ENCODE measurements at places on chromosomes 13 and 19.

- no peak for DNase-seq
Measured at GRCh38 chr19:57473646-57474045, 3.7 kb downstream of the ZNF772 start.

- DNase-seq: peak; percentile 53
Measured at GRCh38 chr13:47287291-47287751, 390.5 kb upstream of the HTR2A start.

DNA sequence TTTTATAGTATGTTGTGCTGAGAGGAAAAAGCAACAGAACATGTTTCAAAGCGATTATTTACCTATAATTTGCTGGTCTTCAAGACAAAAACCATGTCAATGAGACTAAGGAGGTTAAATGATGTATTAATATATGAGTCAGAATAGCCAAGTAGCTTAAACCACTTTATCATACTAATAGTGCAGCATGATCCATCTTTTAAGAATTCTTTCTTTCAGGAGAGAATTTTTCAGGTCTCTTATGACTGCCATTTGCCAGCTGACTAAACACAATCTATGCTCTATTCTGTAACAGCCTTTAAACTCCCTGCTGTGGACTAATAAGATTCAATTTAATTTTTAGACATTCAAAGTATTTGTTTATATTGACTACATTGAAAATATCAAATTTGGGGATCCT lies 93.7 kb downstream of the TRPC4 start:
- no peak for DNase-seq

DNA sequence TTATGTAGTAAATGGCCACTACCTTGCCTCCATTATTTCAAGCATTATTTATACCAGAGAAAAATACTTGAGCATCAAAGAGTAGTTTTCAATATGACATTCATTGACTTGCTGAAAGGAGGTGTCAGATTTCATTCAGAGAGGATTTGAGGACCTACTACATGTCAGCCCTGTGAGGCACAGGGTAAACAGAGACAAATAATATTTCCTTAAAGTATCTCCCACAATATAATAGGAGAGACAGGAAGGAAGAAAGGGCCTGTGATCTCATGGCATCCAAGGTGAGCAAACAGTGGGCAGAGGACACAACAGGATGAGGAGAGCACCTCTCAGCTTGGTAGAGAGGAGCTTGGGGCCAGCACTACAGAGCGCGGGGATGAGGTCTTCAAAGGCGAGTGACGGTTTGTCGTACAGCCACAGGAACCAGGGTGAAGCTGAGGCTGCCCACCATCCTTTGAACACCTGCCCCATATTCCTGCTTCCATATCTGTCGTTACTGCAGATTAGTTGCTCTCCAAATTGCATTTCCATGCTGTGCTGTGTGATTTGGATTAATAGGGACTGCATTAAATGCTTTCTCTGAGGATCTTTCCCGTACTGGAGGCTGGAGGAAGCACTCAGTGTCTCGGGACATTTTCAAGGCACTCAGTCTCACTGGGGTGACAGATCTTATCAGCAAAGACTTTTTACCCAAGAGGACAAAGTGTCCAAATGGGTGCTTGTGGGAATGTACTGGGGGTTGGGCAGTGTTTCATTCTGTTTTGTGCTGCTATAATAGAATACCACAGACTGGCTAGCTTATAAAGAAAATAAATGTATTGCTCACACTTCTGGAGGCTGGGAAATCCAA lies 59.2 kb downstream of the GJA3 start:
- no peak for DNase-seq

DNA sequence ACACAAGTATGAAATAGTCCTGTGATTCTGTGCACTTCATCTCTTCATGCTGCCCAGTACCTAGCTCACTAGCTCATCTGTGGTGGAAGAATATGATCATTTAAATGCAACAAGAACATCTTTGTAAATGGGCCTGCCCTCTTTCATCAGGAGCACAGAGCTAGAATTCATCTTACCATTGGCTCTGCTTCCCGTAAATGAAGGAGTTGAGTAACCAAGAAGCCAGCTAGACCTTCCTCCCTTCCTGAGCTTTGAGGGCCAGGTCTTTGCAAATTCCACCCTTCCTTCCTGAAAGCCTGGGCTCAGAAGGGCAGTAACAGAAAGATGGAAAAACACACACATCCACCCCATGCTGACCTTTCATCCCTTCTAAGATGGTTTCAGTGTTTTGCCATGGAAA lies 82.0 kb downstream of the FRY start:
- DNase-seq: no peak

DNA sequence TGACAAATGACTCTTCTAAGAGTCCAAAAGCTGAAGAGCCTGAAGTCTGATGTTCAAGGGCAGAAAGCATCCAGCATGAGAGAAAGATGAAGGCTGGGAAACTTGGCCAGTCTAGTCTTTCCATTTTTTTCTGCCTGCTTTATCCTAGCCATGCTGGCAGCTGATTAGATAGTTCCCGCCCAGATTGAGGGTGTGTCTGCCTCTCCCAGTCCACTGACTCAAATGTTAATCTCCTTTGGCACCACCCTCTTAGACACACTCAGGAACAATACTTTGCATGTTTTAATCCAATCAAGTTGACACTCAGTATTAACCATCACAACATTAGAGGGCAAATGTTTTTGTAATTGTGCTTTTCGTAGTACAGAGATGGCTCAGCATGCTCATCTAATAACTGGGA lies 267.5 kb upstream of the KLHL1 start:
- DNase-seq: no peak

DNA sequence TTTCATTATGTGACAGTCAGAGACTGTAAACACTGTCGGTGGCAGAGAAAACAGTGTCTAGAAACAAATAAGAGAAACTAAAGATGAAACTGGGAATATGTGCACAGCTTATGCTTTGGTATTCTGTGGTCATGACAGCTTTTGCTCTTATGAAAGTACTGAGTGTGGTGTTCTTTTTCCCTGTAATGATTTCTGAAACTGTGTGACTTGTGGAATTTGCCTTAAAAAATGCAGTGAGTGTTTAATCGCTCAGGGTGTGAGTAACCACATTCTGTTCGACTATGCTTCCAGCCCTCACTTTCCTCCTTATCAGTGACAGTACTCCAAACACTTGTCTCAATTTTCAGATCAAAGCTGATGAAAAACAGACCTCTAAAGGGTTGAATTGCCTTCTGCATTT lies 66.9 kb upstream of the DIAPH3 start:
- DNase-seq: peak; percentile 13

GRCh38 chr13:94692030-94692429 lies 20.3 kb downstream of the SOX21 start:
- no peak for DNase-seq

DNA sequence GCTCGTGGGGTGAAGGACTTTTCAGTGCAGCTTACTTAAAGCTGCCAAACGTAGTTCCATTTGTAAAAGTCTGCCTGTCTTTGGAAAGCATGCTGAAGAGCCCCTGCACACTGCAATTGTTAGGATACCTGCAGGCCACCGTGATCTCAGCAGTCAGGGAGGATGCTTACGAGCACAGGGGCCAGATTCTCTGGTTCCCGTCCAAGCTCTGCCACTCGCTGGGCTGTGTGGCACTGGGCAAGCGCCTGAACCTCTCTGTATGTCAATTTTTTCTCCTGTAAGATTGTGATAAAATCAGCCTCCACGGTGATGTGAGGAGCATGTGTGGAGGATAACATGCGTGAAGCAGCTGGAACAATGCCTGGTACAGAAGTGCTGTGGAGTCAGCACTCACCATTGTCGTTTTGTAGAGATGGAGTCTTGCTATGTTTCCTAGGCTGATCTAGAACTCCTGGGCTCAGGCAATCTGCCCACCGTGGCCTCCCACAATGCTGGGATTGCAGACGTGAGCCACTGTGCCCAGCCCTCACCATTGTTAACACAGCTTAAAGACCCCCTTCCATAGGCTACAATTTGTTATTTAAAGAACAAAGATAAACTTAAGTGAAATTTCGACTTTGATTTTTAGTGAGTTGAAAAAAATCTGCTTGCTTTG lies 3.5 kb downstream of the ADPRHL1 start:
- DNase-seq: no peak

- peak; percentile 5 for DNase-seq
Measured at GRCh38 chr13:41456768-41457588, at the start of gene RGCC. TSS of gene RGCC (plus strand) at chr13:41457550. CDS start at chr13:41457708, 158 bp downstream.

DNA sequence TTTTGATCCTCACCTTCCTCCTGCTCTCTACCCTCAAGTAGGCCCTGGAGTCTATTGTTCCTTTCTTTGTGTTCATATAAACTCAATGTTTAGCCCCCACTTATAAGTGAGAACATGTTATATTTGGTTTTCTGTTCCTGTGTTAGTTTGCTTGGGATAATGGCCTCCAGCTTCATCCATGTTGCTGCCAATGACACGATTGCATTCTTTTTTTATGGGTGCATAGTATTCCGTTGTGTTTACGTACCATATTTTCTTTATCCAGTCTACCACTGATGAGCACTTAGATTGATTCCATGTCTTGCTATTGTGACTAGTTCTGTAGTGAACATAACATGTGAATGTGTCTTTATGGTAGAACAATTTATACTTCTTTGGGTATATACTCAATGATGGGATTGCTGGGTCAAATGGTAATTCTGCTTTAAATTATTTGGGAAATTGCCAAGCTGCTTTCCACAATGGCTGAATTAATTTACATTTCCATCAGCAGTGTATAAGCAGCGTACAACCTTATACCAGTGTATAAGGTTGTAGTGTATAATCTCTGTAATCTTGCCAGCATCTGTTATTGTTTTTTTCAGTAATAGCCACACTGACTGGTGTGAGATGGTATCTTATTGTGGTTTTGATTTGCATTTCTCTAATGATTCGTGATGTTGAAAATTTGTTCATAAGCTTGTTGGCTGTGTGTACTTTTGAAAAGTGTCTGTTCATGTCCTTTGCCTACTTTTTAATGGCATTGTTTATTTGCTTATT lies 288.9 kb downstream of the KCNRG start:
- DNase-seq: no peak

- no peak for DNase-seq
Measured at GRCh38 chr19:15199661-15200552, 888 bp downstream of the NOTCH3 start.

GRCh38 chr19:42076380-42076944 lies 496 bp downstream of the ZNF574 start:
- DNase-seq: no peak

GRCh38 chr13:113116206-113116800 lies 6.3 kb upstream of the F10 start:
- no peak for DNase-seq

GRCh38 chr13:51714663-51715168 lies 89.2 kb downstream of the DHRS12 start:
- DNase-seq: peak; percentile 35

DNA sequence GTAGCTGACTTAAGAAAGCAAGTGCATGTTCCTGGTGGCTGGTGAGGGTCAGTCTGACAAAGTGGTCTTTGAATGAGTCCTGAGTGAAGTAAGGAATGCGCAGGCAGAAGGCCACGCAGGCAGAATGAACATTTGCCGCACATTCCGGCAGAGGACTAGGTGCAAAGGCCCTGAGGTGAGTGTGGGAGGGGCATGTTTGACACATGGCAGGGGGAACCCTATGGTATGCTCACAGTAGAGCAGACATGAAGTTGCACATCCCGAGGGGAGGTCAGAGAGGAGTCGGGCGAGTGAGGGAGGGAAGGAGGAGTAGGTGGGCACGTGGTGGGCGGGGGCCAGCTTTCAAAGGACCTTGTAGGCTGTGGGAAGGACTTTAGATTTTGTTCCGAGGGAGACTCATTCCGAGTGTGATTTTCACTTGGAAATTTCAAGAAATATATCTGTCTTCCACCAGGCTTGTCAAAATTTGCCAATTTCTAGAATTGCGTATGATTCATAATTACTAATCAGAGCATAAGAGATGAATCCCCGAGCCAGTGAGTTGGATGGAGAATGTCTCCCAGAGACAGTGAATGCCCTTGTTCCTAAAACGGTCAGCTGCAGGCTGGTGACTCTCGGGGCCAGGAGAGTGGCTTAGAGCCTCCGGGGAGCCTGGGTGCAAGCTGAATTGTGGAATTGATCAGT lies 40.3 kb downstream of the ERICH6B start:
- DNase-seq: no peak

DNA sequence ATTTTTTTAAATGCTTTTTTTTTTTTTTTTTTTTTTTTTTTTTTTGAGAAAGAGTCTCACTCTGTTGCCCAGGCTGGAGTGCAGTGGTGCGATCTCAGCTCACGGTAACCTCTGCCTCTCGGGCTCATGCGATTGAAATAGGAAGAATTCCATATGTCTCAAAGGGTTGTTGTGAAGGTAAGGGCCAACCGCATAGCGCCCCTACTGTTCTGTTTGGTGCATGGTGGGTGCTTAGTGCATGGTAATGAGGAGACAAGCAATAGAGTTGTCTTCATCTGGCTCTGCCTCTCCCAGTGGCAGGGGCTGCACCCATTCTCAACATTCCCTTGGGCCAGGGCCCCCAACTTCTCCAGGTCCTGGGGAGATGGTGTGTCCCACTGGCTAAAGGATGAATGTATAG lies 68.7 kb downstream of the RASL11A start:
- DNase-seq: no peak

DNA sequence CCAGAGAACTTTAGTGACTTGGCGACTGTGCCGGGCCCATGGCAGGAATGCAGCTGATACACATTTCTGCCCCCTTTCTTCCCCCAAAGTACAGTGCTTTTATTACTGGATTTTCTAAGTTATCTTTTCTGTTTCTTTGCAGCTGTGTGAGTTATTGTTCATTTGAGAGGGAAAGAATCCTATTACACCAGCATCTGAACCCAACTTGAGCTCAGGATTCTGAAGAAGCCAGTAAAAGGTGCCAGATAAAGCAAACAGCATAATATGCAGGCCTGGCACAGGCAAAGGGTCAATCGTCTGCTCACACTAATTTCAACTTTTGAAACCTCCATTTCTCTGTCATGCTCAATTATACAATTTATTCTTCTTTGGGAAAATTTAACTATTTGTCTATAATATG lies 93.9 kb downstream of the DOCK9 start:
- DNase-seq: no peak

DNA sequence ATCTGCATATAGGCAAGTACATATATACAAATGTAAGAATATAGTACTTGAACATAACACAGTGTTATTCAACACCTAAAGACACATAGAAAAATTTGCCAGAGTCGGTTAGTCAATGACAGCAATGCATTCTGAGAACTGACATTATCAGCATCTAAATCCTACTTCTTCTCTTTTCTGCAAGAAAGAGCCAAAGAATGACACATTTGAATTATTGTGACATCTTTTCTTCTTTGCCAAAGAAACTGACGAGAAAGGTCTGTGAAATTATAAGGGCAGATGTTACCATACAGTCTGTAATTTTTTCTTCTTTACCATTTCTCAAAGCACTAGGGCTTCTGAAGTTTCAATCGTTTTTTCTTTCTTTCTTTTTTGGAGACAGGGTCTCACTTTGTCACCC lies 350.9 kb upstream of the NBEA start:
- no peak for DNase-seq

DNA sequence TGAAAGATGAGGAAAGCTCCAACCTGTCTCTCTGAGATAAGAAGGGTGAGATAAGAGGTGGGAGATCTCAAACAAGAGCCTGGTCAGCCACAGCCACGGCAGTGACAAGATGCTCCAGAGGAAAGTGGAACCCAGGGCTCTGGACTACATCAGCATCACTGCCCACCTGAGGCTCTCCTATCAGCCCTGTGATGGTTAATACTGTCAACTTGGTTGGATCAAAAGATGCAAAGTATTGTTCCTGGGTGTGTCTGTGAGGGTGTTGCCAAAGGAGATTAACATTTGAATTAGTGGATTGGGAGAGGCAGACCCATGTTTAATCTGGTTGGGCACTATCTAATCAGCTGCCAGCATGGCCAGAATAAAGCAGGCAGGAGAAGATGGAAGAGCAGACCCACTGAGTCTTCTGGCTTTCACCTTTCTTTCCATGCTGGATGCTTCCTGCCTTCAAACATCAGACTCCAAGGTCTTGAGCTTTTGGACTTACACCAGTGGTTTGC lies 476.6 kb upstream of the NBEA start:
- no peak for DNase-seq
